Activated CD4-positive, alpha-beta T cell treated with anti-CD3 and anti-CD28 coated beads, Interleukin-2, amount 50 U/mL, for 48 hours (primary cell): ENCODE measurements at places on chromosomes 7 and 10.

DNA sequence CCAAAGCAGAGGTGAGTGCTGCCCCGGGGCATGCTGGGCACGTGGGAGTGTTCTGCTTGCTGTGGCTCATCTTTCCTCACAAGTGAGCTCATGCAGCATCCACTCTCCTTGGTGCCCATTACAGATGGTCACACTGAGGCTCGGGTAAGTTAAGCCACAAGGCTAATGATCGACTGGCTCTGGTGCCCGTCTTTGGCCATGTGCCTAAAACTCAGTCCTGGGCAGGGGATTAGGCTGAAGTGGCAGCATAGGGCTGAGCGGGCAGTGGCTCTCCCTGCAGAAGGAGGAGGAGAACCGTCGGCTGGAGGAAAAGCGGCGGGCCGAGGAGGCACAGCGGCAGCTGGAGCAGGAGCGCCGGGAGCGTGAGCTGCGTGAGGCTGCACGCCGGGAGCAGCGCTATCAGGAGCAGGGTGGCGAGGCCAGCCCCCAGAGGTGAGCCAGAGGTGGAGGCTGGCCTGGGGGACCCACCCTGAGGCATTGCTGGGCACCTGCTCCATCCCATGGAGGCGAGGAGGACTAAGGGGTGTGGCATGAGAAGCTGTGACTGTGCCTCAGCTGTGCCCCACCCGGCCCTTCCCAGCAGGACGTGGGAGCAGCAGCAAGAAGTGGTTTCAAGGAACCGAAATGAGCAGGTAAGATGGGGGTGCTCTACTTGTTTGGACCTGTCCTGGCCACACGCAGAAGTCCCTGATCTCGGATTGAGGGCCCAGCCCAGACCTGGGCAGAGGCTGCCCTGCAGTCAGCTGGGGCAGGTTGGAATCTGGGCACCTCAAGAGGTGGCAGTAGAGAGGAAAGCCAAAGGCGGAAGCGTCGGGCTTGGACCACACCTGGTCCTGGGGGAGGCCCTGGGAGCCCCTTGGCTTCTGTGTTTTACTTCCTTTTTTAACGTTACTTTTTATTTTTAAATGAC is 7.3 kb downstream of the PGAM2 start:
- DNase-seq, result peak; percentile 1

DNA sequence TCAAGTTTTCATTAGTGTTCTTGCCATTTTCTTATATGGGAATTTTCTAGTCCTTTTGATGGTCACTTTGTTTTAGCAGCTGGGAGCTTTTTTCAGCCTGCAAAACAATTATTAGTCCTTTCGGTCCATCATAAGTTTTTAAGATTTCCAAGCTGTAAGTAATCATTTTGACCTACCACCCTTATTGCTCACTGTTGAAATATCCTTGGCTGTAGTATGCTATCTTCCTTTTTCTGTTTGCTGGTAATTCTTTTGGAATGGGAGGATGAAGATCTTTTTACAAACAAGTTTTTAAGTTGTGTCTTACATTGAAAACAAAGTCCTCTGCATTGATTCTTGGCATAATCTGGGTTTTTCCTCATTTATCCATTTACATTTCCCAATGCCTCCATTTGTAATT is 24.0 kb downstream of the BZW2 start:
- DNase-seq, result no peak

DNA sequence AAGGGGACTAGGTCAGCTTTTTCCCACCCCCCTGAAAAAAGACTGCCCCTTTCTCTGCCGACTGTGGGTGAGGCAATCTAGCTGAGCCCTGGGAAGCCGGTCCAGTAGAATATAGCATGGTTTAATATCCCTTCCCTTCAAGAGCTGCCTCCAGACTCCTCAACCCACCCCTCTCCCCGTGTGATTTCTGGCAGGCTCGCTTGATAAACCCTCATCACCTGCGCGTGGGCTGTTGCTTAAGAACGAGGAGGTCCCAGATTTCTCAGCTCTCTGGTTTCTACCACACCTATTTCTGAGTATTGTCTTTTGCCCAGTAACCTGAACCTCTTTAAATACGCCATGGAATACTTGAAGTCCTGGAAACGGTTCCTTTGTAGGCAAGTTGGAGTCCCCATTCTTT is 2.0 kb upstream of the LRRC4 start:
- DNase-seq, result no peak

DNA sequence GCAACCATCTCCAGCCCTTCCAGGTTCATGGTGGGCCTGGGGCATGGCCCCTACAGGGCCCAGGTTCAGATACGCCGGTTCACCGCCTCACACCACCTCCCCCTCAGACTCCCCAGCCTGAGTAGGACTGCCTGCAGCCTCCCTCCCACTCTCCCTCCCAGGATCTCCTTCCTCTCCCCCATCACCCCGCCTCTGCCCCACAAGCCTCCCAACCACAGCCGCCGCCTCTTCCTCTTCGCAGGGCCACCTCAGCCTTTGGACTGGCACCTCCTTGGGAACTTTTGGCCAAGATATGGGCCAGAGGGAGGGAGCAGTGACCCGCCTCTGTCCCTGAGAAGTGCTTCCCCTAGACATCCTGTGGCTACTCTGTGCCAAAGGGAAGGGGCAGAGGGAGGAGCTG is 9.3 kb downstream of the KCNIP2 start:
- peak; percentile 28 for DNase-seq

DNA sequence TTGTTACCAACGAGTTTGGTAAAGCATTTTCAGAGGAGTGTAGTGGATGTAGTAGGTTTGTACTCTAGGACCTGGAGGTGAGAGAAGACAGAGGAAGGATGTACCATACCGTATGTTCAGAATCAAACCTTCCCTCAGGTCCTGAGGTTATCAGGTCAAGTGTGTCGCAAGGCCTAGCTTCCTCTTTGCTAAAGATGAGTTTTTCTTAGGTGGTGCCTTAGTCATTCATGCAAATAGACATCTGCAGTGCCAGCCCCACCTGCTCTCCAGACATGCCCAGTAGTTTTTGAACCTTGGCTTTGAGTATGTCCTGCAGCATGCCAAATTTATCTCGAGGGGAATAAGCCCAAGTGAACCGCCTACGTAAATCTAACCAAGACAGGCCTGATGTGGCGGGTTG is 71.3 kb downstream of the HDAC9 start:
- no peak for DNase-seq

DNA sequence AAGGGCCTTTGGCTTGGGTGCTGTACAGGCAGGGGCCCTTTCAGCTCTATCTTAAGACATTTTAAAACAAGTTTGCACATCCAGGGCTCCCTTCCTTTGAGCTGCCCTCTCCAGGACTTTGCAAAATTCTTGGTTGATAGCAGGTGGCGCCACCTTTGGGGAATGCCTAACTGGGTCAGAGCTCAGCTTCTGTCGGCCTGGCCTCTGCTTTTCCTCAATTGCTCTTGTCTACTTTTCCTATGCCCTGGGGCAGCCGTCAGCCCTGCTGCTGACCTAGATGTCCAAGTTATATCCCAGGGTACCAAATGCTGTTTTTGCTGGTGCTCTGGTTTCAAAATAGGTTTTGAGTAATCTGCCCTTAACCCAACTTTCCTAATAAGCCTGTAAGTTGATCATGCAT is 65.8 kb downstream of the APBB1IP start:
- DNase-seq, result peak; percentile 19

DNA sequence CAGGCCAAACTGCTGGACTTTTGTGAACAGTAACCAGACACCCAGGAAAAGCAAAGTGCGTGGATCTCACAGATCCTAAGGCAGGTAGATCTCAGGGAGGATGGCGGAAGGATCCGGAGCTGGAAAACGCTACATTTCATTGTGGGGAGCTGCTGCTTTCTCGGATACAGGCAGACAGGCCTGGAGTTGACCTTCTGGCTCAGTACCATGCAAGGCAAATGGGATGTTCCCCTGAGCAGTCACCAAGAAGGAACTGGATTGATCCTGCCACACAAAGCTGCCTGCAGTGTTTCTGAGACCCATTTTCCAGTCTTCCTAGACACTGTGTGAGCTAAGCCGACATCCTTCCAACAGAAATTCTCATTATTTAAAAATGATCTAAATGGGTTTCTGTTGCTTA is 65.5 kb downstream of the ZRANB1 start:
- DNase-seq, result no peak

DNA sequence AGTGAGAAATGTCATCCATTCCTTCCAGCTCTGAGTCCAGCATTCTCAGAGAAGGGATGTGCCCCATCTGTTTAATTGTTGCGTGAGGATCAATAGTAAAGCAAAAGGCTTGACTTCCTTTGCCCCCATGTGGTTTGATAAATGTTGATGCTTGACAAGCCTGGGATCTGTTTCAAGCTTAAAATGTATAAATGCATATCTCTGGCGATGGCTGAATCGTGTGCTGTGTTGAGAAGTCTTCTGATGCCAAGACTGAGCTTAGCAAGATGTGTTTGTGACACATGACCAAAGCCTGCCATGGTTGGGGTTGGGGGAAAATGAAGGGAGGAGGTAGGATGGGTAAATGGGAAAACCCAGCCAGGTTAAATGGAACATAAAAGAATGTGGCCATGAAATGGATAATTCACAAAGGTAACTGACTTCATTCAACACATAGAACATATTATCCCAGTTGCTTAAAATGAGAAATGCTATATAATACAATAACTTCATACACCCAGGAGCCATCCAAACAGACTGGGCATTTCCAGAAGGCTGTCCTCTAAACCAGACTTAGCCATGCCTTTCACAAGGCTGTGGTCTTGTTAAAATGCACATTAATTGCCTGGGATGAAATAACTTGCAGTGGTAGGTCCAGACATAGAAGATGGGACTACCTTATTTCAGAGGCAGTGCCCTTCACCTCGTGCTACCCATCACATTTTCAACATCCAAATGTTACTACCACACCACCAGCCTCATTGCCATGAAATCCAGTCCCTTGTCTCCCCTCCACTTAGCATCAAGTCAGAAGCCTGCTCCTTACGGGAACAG is 147.3 kb upstream of the PDE1C start:
- DNase-seq, result no peak

GRCh38 chr10:119197921-119198320 is 9.4 kb upstream of the GRK5 start:
- no peak for DNase-seq

- no peak for DNase-seq
Measured at GRCh38 chr7:132871419-132871818, 210.5 kb downstream of the CHCHD3 start.

DNA sequence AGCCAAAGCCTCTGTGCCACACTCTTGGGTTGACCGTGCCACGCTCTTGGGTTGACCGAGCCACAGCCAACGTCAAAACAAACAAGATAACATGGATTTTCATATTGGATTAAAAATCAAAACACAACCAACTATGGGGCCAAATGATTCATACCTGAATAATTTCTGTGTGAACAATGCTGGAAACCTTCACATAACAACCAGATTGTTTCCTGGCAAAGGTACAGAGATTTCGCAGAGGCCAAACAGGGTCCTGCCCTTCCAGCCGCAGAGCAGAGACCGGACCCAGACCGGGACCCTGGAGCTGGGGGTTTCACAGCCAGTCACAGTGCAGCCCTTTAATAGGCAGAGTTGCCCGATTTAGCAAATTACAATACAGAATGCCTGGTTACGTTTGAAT is 40.5 kb downstream of the ITIH5 start:
- DNase-seq, result no peak

DNA sequence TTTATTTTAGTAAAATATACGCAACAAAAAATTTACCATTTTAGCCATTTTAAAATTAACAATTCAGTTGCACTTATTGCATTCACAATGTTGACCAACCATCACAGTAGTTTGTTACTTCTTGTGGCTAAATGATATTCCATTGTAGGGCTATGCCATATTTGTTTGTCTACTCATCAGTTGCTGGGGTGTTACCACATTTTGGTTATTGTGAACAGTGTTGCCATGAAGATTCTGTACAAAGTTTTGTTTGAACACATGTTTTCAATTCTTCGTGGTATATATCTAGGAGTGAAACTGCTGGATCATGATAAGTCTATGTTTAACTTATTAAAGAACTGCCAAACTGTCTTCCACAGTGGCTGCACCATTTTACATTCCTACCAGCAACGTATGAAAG is 46.3 kb upstream of the ZNF365 start:
- DNase-seq, result no peak

DNA sequence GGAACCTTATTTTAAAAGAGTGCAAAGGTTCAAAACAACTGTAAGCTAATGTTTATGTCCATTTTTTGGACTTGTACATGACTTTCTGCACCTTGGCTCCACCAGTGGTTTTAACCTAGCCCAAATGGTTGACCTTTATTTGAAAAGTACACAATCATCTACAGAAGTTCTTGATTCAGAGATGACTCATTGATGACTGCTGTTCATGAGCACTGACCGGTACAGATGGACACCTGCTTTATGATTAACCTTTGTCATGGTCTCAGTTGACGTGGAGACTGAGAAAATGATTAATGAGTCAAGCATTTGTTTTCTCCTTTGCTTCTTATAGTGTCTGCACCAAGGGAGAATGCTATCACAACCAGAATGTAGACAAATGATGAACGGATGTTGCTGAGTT is 55.7 kb upstream of the PTER start:
- DNase-seq, result no peak

DNA sequence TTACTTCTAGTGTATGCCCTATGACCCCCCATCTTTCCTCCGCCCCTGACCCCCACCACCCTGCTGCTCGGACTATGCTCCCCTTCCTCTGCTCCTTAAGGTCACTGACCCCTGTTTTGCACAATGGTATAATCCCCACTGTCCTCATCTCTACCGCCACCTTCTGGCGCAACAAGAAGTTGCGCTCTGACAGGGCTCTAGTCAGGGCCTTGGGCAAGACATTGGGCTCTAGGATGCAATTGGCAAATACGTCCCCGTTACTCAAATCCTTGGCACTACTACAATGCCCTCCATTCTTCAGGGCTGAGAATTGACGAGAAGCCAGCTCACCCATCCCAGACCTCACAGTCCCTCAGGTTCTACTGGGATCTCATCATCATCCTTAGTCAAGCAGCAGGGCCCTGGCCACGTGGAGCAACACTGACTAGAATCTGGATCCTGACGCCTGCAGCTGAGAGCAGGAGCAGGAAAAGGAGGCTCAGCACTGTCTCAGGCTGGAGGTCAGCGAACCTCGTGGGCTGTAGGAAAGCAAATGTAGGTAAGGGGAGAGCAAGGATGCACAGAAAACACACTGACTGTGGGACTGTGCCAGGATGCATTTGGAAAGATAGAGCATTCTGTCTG is 10.6 kb downstream of the LRIT2 start:
- peak; percentile 54 for DNase-seq

GRCh38 chr10:32241946-32242345 is 105.0 kb downstream of the EPC1 start:
- DNase-seq, result no peak

- no peak for DNase-seq
Measured at GRCh38 chr7:157011333-157012112, 1.1 kb upstream of the MNX1 start.
